ENCODE measurements at places on chromosomes 16 and 17.

- DNase-seq = no peak
These were observed 50.0 kb upstream of the MRPS23 start for GRCh38 chr17:57899822-57900221.

DNA sequence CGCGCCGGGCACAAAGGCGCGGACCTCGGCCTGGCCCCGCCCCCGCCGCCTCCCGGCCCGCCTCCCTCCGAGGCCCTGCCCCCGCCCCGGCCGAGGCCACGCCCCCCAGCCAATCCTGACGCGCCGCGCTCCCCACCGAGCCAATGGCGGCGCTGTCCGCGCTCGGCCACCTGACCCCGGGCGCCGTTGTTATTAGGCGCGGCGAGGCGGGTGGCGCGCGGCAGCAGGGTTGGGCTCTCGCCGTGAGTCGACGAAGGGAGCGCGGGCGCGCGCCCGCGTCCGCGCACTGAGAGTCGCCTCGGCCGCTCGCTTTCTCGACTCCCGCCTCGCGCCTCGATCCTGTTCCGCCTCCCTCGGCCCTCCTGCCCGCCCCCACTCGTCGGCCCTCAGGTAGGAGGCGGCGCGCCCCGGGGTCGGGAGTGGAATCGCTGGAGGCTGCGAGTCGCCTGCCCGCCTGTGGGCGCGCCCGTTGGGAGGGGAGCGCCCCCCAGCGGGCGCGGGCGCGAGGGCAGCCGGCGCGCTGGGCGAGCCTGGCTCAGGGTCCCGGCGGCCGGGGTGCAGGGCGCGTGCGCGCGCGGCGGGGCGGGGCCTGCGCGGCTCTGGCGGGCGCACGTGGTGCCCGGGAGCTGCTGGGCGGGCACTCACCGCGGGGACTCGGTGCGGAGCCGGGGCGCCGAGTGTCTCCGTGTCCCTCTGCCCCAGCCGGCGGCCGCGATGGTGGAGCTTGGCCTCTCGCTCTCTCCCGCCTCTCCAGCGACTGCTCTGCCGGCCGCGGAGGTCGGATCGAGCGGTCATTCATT is 405 bp upstream of the CBLN1 start:
- peak; percentile 82 for DNase-seq

- no peak for DNase-seq
These were observed 625 bp downstream of the DVL2 start for GRCh38 chr17:7233701-7234082.

- DNase-seq = no peak
These were observed 6.8 kb downstream of the ZNF750 start for GRCh38 chr17:82832881-82833475.

- DNase-seq = no peak
These were observed 7.1 kb upstream of the RAB40C start for GRCh38 chr16:582614-583331.

GRCh38 chr16:68242085-68242484 is 3.1 kb upstream of the PLA2G15 start:
- no peak for DNase-seq

GRCh38 chr16:8739151-8739550 is 58.3 kb downstream of the TMEM186 start:
- no peak for DNase-seq

GRCh38 chr17:82297280-82297713 is 20.1 kb downstream of the CD7 start:
- DNase-seq = peak; percentile 84

- no peak for DNase-seq
These were observed 266.5 kb upstream of the PSMD7 start for GRCh38 chr16:74030000-74030706.

DNA sequence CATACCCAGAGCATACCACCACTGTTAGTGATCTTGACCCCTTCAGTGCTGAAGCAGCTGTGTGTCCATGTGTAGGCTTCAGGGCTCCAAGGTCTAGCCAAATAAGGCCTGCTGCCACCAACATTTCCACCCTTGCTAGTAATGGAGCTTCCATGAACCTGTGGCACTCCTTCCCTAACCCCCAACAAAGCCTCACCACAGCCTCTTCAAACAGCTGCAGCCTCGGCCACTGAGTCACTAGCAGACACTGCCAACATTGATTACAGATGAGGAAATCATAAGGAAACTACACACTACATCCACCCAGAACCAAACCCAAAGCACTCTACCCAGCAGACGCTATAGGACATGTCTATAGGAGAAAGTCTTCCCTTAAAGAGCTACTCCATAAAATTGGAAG is 610.7 kb downstream of the KCNJ2 start:
- DNase-seq = no peak

DNA sequence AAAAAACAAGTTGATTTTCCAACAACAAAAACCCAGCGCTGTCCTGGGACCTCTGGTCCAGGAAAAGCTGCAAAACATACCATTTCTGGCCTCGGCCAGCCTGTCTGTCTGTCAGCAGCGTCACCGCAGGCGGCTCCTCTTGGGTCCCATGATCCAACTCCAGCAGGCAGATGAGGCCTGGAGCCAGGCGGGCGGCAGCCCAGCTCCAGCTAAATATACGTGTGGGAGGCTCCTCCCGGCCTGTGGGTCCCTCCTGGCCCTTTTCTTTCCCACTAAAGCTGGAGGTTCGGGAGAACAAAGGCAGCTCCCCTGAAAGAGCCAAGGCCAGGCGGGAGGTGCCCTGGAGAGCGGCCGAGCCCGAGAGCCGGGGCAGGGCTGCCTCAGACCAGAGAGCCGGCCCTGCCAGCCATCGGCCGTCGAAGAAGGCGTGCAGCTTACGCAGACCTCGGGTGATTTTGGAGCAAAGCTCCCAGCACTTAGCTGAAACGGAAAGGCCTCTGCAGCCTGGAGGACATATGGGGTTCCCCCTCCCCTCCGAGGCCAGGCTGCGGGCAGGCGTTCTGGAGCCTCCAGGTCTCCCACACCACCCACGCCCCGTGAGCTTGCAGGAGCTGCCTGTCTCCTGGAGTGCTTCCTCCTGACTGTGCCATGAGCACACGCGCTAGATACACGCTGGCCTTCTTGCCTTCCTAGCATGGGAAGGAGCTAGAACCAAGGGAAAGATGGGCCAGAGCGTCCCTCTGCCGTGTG is 19.9 kb upstream of the JPH3 start:
- no peak for DNase-seq

DNA sequence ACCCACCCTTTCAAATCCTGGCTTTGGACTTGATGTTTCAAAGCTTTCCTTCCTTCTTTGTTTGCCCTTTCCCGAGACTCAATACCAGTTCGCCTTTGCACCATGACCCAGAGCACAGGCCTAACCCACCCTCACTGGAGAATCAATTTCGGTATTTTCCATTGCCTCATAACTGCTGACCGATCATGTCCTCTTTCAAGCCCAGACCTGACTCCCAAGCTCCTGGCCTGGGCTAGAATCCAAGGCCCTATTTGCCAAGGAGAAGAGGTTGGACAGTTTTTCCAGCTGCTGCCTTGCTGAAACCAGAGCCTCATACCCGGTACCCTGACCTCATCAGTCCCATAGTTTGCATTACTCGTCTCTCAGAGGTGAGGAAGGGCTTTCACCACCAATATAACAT is 35.3 kb upstream of the HELZ start:
- DNase-seq = no peak

DNA sequence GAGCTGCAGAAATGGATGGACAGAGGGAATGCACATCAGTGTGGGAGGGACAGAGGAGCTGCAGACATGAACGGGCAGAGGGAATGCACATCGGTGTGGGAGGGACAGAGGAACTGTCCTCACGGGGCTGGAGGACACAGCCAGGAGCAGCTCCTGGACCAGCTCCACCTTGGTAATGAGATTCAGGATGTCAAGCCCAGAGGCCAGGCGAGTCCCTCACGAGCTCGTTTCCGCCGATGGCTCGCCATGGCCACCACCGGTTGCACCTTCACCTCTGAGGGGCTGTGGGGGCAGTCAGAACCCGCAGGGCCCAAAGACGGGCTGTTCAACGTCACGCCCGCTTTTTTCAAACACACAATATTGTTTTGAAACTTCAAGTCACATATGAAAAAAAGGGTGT is 56.2 kb downstream of the RPH3AL start:
- DNase-seq = no peak

DNA sequence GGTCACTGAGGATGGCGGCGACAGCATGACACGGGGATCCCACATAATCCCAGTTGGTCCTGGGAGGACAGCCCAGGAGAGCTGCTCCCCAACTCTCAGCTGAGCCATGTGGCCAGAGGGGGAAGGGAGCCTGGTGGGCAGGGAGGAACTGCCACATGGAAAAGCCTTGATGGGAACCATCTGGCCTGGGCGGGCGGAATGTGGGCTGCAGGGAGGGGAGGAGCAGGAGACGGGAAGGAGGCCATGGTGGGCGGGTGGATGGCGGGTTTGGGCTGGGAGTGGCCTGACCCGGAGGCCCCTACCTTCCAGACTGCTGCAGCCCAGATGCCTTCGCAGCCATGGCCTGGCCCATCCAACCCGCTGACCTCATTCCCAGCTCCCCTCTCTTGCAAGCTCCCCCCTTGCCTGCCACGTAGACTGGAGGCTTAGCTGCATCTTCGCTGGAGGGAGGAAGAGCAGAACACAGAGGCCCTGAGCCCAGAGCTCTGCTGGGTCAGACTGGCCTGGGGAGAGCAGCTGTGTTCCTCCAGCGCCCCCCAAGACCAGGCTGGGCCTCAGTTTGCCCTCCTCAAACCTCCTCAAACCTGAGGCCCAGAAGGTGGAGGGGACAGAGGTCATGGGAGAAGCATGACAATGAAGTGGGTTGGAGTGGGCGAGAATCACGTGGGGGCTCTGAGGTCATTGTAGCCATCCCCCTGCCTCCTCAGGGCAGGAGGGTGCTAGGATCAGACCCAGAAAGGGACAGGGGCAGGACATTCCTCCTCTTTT is 8.2 kb upstream of the COL1A1 start:
- no peak for DNase-seq

GRCh38 chr16:17744921-17745572 is 274.3 kb upstream of the XYLT1 start:
- no peak for DNase-seq

DNA sequence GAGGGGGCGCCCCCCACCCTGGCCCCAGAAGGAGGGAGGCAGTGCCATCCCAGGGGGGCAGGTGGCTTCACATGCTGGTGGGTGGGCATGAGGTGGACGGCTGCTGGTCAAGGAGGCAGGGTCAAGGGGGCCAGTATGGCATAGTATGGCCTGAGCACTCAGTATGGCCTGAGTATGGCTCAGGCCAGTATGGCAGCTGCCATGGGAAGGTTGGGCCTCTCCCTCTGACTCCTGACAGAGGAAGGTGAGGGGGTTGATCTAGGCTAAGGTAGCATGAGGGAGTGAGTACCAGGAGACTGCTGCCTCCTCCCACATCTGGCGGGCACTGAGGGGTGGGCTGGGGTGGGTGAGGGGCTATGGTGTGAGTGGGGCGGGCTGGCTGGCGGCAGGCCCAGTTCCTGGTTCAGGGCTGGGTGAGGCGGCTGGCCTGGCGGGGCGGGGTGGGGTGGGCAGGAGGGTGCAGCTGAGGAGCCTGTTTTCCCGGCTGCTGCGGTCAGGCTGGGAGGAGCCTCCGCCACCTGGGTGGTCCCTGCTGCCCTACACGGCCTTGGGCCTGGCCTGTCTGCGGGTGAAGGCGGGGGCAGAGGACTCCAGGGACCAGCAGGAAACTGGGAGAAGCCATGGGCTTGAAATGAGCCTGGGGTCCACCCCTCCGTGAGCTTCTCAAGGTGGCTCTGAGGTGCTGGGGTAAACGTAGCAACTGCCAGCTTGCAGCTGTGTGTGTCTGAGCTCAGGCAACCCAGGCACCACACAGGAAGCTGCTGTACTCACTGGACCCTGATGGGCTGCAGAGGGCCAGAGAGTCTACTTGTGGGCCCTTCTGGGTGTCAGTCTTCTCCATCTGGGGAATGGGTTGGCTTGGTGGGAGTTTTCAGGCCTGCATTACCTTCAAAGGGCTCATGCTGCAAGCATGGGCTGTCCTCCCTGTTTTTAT is 57.0 kb downstream of the RAI1 start:
- no peak for DNase-seq

- DNase-seq = no peak
These were observed 402.7 kb upstream of the TNRC6C start for GRCh38 chr17:77555741-77556291.

- DNase-seq = no peak
These were observed 160.0 kb upstream of the TNRC6C start for GRCh38 chr17:77798481-77798880.

DNA sequence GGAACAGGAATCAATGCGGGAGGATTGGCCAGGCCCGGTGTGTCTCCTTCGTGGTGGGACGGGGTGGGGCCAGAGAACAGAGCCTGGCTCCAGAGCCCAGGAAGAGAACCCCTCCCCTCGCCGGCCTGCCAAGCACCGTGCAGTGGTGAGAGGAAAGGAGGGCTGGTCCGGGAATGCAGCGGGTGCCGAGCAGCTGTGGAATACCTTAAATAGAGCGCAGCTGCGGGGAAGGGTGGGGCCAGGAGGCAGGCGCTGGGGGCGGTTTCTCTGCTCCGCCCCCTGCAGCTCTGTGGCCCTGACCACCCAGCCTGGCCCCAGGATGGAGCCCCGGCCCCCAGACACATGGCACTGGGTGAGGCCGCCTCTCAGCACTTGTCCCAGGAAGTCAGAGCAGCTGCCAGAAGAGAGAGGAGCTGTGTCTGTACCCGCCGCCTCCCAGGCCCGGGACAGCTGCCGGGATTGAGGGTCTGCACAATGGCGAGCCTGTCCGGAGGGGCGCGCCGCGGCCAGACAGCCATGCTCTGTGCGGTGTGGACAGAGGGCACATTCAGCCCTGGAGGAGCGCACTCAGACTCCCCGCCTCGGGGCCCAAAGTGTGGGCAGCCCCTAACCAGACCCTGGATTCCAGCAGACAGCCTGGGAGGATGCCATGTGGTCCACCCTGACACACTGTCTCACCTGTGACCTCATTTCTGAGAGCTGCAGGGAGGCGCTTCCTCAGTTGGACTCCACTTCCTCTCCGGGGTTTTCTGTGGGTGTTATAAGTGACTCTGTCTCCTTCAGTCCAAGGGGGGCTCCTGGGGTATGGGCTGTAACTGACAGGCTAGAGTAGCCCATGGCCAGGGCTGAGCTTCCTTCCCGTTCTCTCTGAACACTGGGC is 268.8 kb downstream of the SEC14L1 start:
- DNase-seq = no peak

DNA sequence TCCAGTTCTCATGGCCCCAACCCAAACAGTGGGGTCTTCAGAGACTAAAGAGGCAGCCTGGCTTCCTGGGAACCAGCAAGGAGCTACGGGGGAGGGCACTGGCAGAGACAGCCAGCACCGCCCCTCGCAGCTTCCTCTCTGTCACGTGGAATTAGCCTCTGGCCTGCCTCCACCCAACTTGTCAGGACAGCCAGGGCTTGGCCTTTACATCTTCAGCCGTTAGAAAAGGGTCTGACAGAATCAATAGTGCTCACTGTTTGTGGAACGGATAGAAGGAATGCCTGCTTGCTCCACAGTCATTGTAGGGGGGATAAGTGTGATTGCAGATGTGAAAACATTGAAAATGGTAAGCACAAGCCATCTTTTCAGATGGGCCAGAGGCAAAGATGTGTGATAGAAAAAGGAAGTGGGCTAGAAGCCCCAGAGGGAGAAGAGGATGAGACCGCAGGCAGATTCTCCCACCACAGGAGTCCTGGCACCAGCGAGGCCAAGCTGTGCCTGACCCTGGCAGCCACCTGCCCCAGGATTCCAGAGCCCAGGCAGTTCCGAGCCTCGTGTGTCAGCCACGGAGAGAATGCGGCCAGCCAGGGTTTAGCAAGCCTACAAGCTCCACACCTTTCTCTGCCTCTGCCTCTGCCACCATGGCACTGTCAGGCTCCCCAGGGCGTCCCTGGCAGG is 18.6 kb downstream of the GRIN2C start:
- DNase-seq = no peak

All from stimulated activated CD4-positive, alpha-beta T cell treated with anti-CD3 and anti-CD28 coated beads, Interleukin-2, amount 100 ng/mL, for 24 hours (primary cell).